Stimulated activated CD8-positive, alpha-beta memory T cell treated with anti-CD3 and anti-CD28 coated beads, Interleukin-7, amount 100 ng/mL, for 48 hours (primary cell): ENCODE measurements at places on chromosomes 5 and 9.

DNA sequence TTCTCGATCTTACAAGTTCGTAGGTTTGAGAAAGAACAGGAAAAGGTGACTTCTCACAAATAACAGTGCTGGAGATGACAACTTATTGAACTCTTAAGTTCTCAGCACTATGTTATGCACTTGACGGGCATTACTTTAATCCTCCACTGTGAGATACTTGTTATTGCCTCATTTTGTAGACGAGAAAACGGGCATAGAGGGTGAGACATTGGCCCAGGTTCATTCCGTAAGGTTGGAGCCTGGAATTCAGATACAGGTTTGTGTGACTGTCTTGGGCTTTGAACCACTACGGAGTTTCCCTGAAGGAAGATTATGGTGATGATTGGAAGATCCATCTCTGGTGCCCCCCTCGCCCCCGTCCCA lies 657 bp downstream of the MAT2B start:
- no peak for DNase-seq

GRCh38 chr5:89584339-89584956 lies 701.5 kb upstream of the MEF2C start:
- no peak for DNase-seq

GRCh38 chr9:126292736-126293521 lies 33.7 kb upstream of the MVB12B start:
- DNase-seq, result no peak

DNA sequence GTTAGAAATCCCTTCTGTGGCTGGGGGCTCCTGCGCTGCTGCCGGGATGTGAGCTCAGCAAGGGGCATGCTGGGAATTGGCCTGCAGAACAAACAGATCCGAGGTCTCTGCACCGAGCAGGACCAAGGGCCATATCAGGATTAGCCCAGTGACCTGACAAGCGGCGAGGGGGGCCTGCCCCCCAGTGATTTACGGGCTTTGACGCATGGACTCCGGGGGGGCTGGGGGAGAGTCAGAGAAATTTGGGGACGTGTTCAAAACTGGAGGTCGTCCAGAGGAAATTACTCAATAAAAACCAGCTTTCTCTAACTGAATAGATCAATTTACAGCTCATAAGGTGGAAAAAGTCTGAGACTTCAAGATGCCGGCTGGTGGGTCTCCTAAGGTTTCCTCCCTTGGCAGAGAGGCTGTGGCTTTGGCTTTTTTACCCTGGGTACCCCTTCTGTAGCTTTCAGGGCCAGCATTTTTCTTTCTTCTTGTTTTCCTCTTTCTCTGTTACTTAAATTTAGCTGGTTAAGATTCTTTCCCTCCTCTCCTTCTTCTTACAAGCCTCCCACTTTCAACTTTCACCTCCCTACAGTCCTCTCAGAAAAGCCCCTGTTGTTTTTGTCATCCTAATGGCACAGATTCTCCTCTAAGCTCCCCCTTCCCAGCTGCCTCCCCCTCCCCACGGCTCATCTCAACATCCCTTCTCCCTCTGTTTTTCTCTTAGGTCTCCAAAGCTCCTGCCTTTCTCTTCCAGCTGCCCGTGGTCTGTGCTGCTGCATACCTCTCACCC lies 551.0 kb downstream of the CCDC171 start:
- DNase-seq, result no peak

- DNase-seq, result no peak
Measured at GRCh38 chr5:43601454-43602260, 1.3 kb upstream of the NNT start.

GRCh38 chr5:7066471-7067235 lies 329.3 kb upstream of the ADCY2 start:
- no peak for DNase-seq

- DNase-seq, result no peak
Measured at GRCh38 chr5:142697356-142698255, 11.7 kb upstream of the FGF1 start.

DNA sequence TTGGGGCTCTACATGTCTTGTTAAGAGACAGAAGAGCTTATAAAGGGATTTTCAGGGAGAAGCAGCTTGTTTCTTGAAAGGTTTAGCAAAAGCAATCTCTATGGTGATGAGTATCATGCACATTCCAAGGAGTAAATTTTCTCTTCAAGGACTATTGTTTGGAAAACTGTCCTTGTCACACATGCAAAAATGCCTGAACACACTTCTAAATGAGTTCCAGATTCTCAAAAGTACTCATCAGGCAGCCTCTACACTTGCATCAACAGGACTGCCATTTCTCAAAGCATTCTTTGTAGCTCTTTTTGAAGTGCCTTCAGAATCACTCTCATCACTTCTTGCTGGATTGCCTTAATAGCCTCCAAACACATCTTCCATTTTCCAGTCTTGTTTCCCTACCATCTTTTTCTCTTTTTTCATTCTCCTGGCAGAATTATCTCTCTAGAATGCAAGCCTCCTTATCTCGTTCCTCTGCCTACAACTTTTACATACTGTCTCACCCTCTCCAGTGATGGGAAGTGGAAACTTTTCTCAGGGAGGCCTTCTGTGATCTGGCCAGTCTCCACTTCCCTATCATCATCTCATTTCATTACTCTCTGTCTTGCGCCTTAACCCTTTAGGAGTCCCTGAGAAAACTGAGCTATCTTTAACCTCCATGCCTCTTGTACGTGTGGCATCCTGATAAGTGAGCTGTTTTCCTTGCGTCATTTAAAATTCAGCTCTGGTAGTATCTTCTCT lies 631.5 kb upstream of the TLE4 start:
- DNase-seq, result no peak

DNA sequence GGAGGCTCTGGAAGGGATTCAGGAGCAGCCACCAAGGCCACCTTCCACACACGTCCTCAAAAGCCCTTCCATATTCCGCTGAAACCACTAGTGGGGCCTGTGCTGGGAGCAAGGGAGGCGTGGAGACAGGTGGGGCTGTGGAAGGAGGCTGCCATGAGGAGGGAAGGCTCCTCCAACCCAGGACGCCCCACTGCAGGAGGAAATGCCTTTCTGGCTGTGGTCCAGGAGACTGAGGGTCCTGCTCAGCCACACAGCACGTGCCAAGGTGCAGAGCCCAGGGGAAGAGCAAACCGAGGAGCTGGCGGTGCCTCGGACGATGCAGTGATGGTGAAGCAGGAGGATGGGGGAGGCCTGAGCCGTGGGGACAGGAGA lies 49.5 kb downstream of the ADAMTS2 start:
- no peak for DNase-seq

DNA sequence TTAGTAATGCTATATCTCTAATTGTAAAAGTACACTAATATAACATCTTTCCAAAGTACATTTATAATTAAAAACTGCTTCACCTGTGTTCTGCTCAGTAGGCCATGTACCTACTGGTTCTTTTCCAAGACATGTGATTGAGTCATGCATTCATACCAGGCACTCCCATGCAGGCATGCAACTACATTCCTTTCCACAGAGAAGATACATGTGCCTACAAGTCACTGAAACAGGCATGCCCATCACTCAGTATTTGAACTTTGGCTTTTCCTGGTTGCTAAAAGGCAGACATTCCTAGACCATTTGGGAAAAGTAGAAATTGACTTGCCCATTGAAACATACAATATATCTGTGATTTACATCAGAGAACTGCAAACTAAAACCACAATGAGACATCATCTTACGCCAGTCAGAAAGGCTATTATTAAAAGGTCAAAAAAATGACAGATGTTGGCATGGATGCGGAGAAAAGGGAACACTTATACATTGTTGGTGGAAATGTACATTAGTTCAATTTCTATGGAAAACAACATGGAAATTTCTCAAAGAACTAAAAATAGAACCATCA lies 148.3 kb upstream of the MOCS2 start:
- DNase-seq, result no peak

- no peak for DNase-seq
Measured at GRCh38 chr9:110588296-110588695, 8.8 kb upstream of the SVEP1 start.
